A172 (cell line): ENCODE measurements at places on chromosomes 6 and 20. TPM values are rescaled to one million over a fixed set of nuclear protein-coding genes. Genes with fewer than 3 reads are reported as not detected.
A peak's percentile ranks its signal among the peaks of the same experiment; 100 is the strongest.

GRCh38 chr6:159931112-159931511 is 37.8 kb upstream of the IGF2R start:
- DNase-seq = no peak

GRCh38 chr6:149209871-149210775 is 107.4 kb upstream of the TAB2 start:
- peak; percentile 33 for DNase-seq

DNA sequence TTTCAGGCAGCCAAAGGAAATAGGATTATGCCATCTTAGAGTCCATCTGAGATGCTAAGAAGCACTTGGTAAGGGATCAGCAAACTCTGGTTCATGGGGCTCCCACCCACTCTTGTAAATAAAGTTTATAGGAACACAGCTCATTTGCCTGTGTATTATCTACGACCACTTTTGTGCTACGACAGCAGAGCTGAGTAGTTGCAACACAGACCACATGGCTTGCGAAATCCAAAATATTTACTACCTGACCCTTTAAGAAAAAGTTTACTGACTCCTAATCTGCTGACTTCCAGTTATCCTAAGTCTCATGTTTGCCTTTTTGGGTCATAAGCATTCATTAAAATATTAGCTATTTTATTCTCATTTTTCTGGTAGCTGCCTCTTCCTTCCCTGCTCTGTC is 859.0 kb downstream of the QKI start:
- no peak for DNase-seq

DNA sequence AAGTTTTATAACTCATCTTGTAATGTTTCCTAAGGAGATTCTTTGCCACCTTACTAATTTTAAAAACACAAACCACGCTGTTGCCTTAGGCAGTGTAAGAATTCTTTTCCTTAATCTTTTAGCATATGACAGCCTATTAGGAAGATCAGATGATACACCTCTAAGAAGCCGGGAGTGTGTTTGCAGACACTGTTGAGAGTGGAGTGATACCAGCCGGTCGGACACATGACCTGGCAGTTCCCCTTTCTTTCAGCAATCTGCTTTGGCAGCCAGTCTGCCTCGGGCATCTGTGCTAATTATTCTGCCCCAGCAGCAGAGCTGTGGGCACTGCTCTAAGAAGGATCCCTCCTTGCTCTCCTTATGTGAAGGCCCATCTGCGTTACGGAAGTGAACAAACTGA is 50.9 kb downstream of the PLCB4 start:
- peak; percentile 74 for DNase-seq

- no peak for DNase-seq
These were observed 22.9 kb upstream of the RIPK1 start for GRCh38 chr6:3045369-3045768.

GRCh38 chr20:16664020-16664419 is 65.8 kb upstream of the SNRPB2 start:
- DNase-seq = no peak

DNA sequence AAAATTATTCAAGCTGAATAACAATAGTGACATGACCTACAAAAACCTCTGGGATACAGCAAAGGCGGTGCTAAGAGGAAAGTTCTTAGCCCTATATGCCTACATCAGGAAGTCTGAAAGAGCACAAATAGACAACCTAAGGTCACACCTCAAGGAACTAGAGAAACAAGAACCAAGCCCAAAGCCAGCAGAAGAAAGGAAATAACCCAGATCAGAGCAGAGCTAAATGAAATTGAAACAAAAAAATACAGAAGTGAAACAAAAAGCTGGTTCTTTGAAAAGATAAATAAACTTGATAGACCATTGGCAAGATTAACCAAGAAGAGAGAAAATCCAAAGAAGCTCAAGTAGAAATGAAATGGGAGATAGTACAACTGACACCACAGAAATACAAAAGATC is 47.6 kb upstream of the NOTCH4 start:
- no peak for DNase-seq

GRCh38 chr6:117494694-117495318 is 12.3 kb downstream of the DCBLD1 start:
- no peak for DNase-seq

GRCh38 chr6:148614602-148615001 is 132.2 kb upstream of the UST start:
- DNase-seq = no peak

DNA sequence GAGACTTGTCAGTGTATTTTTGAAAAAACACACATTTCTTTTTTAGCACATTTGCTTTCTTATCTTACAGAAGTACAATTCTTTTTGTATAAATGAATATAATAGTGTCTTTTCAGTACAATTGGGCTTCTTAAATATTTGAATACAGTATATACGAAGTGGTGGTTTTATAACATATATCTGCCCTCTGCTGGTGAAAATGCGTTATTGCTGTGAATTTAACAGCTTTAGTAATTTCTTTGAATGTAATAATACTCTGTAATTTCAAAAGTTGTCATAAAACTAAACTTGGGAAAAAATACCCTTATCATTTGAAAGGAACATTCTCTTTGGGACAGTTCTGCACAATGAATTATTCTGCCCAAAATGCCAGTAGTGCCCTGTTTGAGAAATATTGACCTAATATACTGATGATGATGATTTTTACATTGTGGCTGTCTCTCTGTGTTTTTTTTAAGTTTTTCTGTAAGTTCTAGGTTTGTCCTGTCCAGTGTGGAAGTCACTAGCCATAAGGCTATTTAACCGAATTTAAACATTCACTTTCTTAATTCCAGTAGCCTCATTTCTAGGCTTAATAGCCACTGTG is 19.0 kb downstream of the SMAP1 start:
- DNase-seq = peak; percentile 18

DNA sequence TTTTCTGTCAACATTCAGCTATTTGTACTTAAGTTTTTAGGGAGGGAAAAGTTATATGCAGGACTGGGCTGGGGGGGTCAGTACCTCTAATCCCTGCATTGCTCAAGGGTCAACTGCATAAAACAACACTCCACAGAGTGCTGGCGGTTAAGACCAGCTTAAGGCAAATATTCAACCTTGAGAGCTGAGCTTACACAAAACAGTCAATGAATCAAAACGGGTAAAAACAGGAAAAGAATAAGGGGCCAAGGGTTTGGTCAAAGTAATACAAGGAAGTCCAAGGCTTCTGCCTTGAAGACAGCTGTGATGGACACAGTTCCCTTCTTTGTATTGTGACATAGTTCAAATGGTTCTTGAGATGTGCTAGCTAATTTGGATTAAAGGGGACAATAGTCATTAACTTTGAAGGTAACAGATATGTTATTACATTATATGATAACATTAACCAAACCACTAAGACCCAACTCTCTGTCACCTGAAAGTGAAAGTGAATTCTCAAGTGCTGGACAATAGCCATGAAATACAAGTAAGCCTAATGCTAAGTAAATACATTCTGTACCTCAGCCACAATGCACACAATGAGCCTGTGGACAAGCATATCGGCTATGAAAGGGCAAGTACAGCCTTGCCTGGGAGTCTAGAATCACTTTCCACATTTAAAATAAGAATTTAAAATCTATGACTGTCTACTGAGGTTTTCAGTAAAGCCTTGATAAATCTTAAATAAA is 106.8 kb downstream of the PDE10A start:
- DNase-seq = peak; percentile 26

- no peak for DNase-seq
These were observed 645.8 kb upstream of the GJE1 start for GRCh38 chr6:141486942-141487341.

GRCh38 chr6:101403216-101403945 is 9.9 kb downstream of the GRIK2 start:
- no peak for DNase-seq

BPIFB2 gene
- total RNA-seq = not detected in 2 replicates

BEND3 gene
- 2.3 and 3.5 TPM in 2 replicates for total RNA-seq

TREML1 gene
- not detected in 2 replicates for total RNA-seq

MBOAT1 gene
- total RNA-seq = 6.2 and 10.3 TPM in 2 replicates

GGTLC1 gene
- total RNA-seq = not detected in 2 replicates

PRICKLE4 gene
- not detected in 2 replicates for total RNA-seq

HEY2 gene
- total RNA-seq = not detected in 2 replicates

CPNE5 gene
- 0.24 TPM in 1 of 2 replicates, not detected in the other for total RNA-seq

MROH8 gene
- 1.3 and 9.3 TPM in 2 replicates for total RNA-seq
